ENCODE measurements at places on chromosomes 1 and 21. TPM values are rescaled to one million over a fixed set of nuclear protein-coding genes. Genes with fewer than 3 reads are reported as not detected.

GRCh38 chr1:20358761-20359263 lies 68.1 kb downstream of the VWA5B1 start:
- DNase-seq, result no peak

DNA sequence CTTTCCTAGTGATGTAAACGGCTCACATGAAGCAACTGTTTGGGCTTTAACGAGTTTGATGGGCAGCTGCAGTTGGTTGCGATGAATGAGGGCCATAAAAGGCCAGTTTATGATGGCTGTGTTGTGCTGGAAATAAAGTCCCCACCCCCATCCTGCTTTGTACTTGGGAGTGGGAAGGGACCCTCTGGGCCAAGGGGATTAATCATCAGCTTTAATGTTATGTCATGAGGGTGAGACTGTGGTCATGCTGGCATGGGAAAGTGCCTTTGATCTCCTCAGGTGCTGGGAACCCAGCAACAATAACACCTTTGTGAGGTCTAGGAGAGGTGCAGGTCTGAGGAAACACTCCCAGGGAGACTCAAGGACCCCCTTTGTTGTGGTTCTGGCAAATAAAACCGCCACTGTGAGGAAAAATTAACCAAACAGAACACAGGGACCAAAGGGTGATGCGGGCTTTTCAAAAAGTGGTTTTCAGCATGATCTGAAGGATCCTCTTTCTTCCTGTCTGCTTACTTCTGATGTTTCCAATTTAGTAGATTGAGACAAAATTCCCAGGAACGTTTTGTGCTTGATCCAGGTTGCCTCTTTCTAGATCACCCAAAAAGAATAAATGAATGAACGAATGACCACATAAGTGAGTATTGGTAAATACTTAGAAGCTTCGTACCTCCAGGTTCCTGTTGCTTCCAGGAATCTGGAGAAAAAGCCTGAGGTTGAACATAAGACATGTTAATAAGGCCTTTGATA lies 257.8 kb upstream of the HOOK1 start:
- no peak for DNase-seq

Gene OR6N1
- not detected for total RNA-seq

Gene AMY1A
- total RNA-seq, result not detected

Gene ANGPTL1
- total RNA-seq, result not detected

GRCh38 chr1:85289207-85289847 lies 12.9 kb upstream of the BCL10 start:
- DNase-seq, result no peak

- DNase-seq, result no peak
These were observed 3.0 kb upstream of the MCL1 start for GRCh38 chr1:150582371-150582770.

DNA sequence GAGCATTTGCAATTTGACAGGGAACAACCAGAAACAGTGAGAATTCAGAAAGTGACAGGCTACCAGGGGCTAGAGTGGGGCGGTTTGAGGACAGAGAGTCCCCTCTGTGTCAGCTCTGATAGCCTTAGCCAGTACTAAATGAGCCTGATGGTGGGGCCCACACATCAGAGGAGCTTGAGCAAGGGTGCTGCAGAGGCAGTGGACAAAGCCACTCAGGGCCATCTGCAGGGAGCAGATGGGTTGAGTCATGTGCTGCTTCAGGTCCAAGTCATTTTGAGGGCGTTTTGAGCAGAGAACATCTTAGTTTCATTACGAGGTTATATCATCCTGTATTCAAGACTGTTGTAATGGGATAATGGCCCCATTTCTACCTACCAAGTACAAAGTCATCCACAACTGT lies 7.7 kb downstream of the LRRC52 start:
- DNase-seq, result no peak

Gene ARHGAP30
- 0.20 TPM for total RNA-seq

Measured in progenitor cell of endocrine pancreas (in vitro differentiated cells).